Endothelial cell of umbilical vein (primary cell): ENCODE measurements at places on chromosomes 2 and 18. TPM values are rescaled to one million over a fixed set of nuclear protein-coding genes. Genes with fewer than 3 reads are reported as not detected.
A peak's percentile ranks its signal among the peaks of the same experiment; 100 is the strongest.

DNA sequence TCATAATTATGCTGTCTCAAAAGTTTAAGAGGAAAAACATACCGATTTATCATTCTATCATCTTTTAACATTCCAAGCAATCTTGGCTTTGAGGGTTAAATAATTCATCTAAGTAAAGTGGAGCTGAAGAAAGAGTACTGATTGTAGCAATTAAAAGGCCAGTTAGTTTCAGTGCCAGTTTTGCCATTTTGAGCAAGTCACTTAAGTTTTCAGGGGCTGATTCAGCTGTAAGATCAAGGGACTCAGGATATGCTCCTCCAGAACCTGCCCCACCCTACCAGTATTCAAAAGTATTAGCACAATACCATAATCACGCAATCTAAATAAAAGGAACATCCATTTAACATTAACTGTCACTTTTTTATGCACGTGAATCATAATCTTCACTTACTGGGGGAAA lies 1.9 kb downstream of the SS18 start:
- DNase-seq, result peak; percentile 40

GRCh38 chr18:55779691-55780585 lies 191.9 kb upstream of the TCF4 start:
- peak; percentile 65 for DNase-seq

The RNPEPL1 gene
- total RNA-seq, result 62.1 and 67.1 TPM in 2 replicates

DNA sequence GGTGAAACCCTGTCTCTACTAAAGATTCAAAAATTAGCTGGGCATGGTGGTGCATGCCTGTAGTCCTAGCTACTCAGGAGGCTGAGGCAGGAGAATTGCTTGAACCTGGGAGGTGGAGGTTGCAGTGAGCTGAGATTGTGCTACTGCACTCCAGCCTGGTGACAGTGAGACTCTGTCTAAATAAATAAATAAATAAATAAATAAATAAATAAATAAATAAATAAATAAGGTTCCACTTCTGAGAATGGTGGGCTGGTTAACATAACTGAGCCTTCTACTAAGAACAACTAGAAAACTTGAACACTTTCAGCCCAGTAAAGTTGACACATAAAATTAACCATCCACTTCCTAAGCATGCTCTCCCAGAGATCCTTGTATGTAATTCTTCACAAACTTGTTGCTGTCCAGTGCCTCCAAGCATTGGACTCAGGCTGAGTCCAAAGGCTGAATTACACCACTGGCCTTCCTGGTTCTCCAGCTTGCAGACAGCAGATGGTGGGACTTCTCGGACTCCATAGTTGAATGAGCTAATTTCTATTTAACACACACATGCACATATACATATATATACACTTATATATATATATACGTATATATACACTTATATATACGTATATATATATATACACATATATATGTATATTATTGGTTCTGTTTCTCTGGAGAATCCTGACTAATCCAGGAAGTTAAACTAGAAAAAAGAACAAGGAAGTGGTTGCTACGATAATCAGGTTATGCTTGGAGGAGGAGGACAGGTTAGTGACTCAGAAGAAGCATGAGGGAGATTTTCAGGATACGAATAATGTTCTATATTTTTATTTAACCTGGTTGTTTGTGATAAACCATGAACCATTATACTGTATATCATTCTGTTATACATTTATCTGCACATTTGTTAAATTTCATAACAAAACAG lies 348.8 kb downstream of the METTL4 start:
- DNase-seq, result peak; percentile 4

- no peak for DNase-seq
These were observed 38.4 kb upstream of the CELF4 start for GRCh38 chr18:37604032-37604431.

The NEU2 gene
- not detected in 2 replicates for total RNA-seq

- DNase-seq, result no peak
These were observed 20.0 kb downstream of the MALT1 start for GRCh38 chr18:58691256-58691655.

DNA sequence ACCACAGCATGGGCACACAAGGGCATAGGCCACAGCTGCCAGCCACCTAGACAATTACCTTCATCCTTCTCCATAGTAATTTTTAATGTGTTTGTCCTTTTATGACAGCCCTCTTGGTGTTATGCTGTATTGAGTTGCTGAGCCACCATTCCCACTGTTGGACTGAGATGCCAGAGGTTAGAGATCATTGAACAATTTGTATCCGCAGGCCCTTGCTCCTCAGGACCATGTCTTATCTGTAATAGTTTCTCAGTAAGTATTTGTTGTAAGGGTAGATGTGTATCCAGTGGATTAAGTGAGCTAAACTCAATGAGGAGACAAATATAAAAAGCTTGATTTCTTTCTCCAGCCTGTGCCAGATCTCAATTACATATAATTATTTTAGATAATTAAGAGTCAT lies 832.8 kb upstream of the ID2 start:
- DNase-seq, result no peak

DNA sequence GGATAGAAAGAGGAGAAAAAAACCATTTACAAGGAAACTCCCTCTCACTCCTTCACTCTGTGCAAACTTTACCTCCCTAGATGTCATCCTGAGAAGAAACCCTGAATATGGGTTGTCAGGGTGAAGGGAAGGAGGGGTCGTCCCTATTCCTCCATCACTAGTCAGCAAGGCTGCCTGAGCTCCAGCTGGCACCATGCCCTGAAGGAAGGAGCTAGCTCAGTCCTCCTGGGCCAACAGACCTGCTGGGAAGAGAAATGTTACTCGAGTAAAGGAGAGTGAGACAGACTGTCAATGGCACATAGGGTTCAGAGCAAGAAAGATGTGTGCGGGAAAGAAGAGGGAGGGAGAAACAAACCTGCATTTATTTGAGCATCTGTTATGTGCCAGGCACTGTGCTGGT lies 18.3 kb upstream of the EPAS1 start:
- DNase-seq, result peak; percentile 43

The ADD2 gene
- total RNA-seq, result not detected in 2 replicates
